Activated naive CD4-positive, alpha-beta T cell treated with Interleukin-2 at 50 U/mL for 16 hours (primary cell): ENCODE measurements at places on chromosomes 3 and 15.

DNA sequence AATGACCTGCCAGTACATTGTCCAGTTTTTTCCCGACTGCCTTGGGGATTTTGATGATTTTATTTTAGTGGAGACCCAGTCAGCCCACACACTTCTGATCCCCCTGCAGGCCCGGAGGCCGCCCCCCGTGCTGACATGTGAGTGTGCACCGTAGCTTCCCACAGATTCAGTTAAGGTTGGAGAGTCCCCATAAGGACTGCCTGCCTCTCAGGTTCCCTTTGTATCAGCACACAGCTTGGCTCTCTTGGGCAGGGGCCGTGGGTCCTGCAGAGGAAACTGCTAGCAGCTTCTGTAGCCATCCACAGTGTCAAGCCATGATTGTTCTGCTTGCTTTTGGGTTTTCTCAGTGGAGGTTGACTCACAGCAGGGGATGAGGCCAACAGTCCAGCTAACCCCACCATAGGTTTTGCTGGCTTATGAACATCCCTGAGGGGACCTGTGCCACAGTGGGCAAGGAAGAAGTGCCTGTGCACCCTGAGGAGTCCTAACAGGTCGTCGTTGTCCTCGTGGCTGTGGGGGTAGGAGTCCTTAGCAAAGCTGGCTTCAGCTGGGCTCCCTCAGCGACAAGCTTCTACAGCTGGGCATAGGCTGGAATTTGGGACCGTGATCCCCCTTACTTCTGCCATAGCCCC is 46.4 kb downstream of the DLEC1 start:
- no peak for DNase-seq

DNA sequence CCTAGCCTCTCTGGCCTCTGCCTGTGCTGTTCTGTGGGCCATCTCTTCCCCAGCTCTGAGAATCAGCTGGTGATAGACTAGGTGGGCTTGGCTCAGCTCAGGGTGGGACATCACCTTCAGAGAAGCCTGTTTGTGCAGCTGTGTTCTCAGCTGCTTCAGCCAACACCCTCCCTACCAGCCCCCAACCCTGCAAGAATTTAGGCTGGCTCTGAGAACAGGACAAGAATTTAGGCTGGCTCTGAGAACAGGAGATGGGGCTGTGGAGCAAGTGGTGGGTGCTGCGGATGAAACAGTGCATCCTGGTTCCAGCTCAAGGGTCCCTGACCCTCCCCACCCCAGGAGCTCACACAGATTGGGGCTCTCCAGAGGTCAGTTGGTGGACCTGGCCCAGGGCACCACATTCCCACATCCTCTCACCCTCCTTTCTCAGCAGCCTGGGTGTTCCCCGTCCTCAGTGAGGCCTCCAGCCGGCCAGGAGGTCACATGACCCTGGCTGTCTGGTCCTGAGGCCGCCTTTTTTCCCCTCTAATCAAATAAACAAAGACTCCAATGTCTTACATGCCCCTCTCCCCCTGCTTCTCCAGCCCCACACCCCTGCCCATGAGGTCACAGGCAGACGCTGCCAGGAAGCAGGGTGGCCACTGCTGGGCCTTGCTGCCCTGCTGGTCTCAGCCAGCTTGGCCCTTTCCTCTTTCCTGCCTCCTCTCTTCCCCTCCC is 14.9 kb downstream of the PLEKHO2 start:
- DNase-seq = no peak

- no peak for DNase-seq
Observed at GRCh38 chr3:10442151-10442795, 63.1 kb downstream of the ATP2B2 start.

- DNase-seq = no peak
Observed at GRCh38 chr3:151724576-151725562, 8.9 kb upstream of the AADACL2 start.

DNA sequence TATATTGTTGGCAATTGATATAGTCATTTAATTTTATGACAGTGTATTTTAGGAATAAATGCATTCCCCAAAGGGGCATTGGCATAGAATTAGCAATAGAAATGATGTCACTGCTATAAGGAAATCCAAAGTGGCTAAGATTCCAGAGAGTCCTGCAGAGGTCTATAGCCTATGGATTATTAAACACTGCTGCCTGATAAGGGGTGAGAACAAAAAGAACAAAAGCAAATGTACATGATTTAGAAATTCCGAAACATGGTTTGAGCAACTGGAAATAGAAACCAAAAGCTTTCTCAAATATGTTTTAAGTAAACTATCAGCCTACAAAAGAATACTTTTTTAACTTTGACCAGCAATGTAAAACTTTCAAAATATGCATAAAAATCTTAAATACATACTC is 280.1 kb upstream of the RASGRP1 start:
- DNase-seq = no peak

DNA sequence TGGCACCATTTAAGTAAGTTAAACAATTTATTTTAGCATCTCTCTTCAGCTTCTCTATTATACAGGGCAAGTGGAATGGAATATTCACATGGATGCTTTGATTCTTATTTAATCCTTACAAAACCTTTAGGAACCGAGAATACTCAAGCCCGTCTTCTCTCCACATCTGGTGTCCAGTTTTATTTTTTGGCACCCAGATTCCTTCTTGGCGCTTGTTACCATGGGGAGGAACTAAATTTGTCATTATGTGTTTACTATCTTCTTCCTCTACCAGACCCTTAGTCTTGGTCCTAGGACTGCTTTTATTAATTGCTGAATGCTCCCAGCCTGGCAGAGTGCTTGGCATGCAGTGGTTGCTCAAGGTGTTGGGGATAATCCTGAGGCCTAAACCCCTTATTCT is 138.8 kb downstream of the CACNA2D3 start:
- DNase-seq = no peak

GRCh38 chr3:62632510-62633294 is 242.5 kb downstream of the CADPS start:
- DNase-seq = no peak

- DNase-seq = no peak
Observed at GRCh38 chr15:80568298-80568697, 126.8 kb upstream of the ABHD17C start.

- no peak for DNase-seq
Observed at GRCh38 chr3:56833022-56833421, 31.3 kb upstream of the ARHGEF3 start.

GRCh38 chr3:135966271-135966961 is 888 bp downstream of the PPP2R3A start:
- DNase-seq = no peak

DNA sequence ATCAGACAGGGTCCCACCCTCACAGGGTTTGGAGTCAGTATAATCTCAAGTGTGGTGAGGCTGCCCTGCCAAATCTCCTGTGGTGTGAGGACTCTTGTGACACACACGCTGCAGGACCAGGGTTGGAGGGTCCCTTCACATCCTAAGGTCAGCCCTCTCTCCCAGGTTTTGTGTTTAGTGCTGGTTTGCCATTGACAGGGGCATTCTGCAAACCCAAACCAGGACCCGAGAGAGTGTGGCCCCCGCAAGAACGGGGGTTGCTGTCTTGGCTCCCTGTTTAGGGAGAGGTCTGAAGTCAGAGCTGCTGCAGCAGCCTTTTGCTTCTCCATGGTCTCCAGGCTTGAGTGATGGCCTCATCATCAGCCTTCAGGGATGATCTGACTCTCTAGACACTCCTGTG is 14.7 kb downstream of the FAM107A start:
- no peak for DNase-seq

DNA sequence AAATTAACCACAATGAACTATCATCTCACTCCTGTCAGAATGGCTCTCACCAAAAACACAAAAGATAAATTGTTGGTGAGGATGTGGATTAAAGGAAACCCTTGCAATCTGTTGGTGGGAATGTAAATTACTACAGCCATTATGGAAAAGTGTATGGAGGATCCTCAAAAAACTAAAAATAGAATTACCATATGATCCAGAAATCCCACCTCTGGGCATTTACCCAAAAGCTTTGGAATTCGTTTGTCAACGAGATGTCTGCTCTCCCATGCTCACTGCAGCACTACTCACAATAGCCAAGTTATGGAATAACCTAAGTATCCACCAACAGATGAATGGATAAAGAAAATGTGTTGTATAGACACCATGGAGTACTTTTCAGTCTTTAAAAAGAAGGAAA is 21.6 kb downstream of the FSIP1 start:
- DNase-seq = no peak

GRCh38 chr3:109224333-109224732 is 87.8 kb downstream of the C3orf85 start:
- DNase-seq = no peak

GRCh38 chr3:4522947-4523346 is 29.8 kb downstream of the ITPR1 start:
- no peak for DNase-seq

- no peak for DNase-seq
Observed at GRCh38 chr3:16743276-16743675, 138.1 kb upstream of the DAZL start.

GRCh38 chr15:81182031-81182755 is 14.5 kb upstream of the IL16 start:
- DNase-seq = no peak

DNA sequence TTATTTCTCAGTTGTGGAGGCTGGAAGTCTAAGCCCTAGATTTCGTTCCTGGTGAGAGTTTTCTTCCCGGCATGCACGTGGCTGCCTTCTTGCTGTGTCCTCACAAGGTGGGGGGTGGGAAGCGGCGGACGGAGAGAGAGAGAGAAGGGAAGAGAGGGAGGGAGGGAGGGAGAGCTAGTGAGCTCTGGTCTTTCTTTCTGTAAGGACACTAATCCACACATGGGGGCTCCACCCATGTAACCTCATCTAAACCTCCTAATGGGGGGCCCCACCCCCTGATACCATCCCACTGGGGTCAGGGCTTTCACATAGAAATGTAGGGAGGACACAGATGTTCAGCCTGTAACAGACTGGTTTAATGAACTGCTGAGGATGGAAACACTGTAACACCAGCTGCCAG is 7.3 kb downstream of the FBLN2 start:
- DNase-seq = no peak

GRCh38 chr3:175410251-175410650 is 551.1 kb downstream of the NAALADL2 start:
- DNase-seq = no peak

GRCh38 chr15:46296797-46297196 is 662.0 kb downstream of the SQOR start:
- no peak for DNase-seq

DNA sequence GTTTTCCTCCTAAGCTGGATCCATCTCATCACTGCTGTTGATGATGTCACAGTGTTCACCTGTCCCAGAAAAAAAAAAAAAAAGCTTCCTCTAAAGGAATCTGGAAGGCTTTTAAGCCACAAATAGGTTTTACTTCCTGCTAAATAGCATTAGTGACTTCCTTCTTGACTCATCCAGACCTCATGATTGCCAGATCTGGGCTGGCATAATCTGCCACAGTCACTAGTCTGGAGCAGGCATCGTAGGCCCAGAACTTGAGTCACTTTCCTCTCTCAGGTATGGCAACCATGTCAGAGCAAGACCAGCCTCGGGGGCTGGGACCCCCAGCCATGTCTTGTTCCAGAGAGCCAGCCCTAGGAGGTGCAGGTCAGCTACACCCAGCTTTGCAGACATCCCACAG is 266.5 kb upstream of the CADM2 start:
- DNase-seq = no peak

- no peak for DNase-seq
Observed at GRCh38 chr15:91258415-91258759, 158.3 kb downstream of the SV2B start.

- no peak for DNase-seq
Observed at GRCh38 chr15:93989440-93989998, 241.8 kb upstream of the MCTP2 start.

DNA sequence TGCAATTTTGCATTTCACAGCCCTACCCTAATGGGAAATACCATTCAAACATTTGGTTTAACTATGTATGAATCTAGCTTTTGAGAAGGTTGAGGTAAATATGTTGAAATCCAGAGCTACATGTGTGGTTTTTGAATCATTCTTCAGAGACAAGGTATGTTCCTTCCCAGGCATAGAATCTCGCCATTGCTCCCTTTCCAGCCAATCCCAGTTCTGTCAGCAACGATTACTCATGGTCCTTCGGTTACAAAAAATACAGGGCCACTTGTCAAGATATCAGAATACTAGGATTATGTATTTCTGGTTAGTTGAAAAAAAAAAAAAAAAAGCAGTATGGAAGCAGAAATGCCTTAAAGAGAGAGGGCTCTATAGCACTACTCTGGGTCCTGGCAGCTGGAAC is 182.4 kb downstream of the RBMS3 start:
- DNase-seq = no peak

DNA sequence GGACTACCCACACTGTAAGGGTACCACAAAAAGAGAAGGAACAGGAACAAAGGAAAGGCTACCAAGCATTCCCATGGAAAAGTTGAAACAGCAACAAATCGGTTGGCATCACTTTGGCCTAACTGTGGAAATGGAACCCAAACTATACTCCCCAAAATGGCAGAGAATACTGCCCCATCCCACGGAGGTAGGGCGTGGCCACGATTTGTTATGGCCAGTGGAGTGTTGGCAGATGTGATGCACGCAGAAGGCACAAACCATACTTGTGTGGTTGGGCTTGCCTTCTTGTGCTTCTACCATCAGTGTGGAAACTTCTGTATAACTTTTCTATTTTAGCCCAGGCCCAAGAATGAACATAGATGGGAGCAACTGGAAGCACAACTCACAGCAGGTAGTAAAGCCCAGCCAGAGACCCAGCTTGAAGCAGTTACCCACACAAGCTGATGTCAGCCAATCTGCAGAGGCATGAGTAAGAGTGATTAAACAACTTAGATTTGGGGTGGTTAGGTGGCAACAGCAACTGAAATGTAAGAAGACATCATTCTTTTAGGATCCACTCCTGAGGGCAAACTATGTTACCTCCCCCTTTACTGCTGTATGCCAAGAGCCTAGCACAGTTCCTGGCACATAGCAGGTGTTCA is 64.1 kb downstream of the BTD start:
- DNase-seq = no peak

DNA sequence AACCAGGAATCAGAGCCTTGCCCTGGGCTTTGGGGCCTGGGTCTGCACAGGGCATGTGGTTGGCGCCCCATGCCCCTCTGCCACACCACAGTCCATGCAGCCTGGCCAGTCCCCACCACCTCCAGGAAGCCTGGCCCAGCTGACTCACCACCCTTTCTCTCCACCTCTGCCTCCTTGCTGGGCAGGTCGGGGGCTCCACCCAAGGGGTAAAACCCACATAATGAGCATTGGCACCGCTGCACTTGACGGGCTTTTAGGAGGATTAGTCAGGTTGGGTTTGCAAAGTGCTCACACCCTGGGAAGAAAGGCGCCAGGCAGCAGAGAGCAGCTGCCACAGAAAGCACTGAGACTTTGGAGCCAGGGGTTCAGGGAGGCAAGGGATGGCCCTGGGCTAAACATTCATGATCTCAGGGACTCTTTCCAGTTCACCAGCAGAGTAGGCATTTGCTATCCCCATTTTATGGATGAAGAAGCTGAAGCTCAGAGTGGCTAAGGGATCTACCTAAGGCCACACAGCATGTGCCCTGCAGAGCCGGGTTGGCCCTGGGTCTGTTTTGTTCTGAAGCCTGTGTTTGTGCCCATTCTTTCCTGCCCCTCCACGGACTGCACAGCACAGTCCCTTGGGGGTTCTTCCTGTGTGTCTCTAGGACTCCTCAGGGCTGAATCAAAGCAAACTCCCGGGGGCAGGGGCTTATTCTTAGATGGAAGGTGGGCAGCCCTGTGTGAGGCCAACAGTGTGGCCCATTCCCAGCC is 113.4 kb downstream of the ETFA start:
- no peak for DNase-seq
